Mucosa of descending colon (tissue), 3 donors: ENCODE measurements at places on chromosomes 3 and 15. TPM values are rescaled to one million over a fixed set of nuclear protein-coding genes. Genes with fewer than 3 reads are reported as not detected.

GRCh38 chr3:32360493-32360827, 31.2 kb upstream of the CMTM7 start:
- no peak for DNase-seq

The BTLA gene
- 1.4 TPM for total RNA-seq

DNA sequence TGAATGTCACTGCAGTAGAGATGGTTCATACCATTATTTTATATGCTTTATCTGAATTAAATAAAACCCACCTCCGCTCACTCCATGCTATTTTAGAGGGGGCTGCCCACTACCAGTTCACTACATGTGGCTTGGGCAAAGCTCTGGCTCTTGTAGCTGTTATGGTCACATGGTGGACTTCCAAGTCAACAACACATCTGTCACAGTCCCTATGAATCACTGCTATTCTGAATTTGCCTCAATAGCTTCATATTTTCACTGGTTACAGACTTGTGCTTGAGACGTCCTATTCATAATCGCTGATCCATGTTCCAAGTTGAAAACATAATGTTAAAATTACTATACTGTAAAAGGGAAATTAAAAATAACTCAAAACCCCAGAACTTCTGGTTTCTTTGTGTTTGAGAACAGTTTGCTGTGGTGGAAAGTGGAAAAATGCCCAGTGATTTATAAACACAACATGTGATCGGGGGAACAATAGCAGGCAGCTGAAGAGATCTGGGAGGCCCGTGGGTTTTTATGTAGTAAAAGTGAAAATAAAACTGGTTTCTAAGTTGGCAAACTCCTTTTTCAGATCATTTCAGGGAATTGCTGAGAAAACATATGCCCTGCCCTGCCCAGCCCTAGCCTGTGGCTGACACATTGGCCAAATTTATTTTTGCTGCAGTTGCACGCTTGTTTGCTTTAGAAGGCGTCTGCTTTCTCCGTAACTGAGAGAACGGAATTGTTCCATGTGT, 128.8 kb upstream of the PRR23C start:
- DNase-seq: no peak

The CCR9 gene
- not detected for total RNA-seq

The CNTN3 gene
- 15.6 TPM for total RNA-seq

- no peak for DNase-seq
Observed at GRCh38 chr15:28098360-28098765, 752 bp downstream of the OCA2 start.

- DNase-seq: peak; percentile 29
Observed at GRCh38 chr3:51684971-51685751, 14.1 kb downstream of the TEX264 start.

The EFCC1 gene
- total RNA-seq: 12.0 TPM

DNA sequence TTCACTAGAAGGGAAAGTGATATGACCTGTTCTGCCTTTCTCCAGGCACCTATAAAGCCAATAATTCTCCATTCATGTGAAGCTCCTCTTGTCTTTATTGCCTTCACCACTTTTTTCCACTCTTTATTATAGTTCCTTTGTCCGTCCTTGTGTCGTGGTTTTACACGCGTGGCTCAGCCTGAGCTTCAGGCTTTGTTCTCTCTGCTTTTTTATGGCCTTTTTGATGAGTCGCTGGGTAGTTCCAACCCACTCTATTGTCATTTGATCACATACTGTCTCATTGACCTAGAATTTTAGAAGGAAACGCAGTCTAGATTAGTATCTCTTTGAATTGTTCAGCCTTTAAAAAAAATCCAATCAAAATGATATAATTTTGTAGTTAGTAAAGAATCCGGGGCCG, 403.2 kb downstream of the PTPRG start:
- no peak for DNase-seq

- DNase-seq: no peak
Observed at GRCh38 chr3:55682461-55682860, 195.4 kb upstream of the WNT5A start.

GRCh38 chr3:74661672-74662071, 47.2 kb upstream of the CNTN3 start:
- DNase-seq: no peak

The TRH gene
- total RNA-seq: not detected

The ARPIN gene
- 43.0 TPM for total RNA-seq

The PP2D1 gene
- not detected for total RNA-seq

GRCh38 chr3:30810625-30811024, 83.8 kb downstream of the GADL1 start:
- DNase-seq: no peak

DNA sequence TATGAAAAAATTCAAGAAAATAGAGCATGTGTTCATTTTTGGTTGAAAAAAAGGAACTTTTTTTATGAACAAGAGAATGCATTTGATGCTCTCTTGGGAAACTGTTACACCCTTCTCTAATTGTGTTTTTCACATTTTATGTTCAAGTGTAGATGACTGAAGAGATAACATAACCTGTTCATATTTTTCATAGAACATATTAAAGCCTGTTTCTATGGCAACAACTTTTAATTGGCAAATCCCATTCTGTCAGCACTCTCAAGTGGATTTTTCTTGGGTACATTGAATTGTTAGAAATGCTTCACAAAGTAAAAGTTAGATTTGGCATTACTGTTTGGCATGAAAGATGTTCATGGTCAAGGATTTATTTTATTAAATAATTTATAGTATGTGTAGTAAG, 117.5 kb downstream of the MBNL1 start:
- no peak for DNase-seq

DNA sequence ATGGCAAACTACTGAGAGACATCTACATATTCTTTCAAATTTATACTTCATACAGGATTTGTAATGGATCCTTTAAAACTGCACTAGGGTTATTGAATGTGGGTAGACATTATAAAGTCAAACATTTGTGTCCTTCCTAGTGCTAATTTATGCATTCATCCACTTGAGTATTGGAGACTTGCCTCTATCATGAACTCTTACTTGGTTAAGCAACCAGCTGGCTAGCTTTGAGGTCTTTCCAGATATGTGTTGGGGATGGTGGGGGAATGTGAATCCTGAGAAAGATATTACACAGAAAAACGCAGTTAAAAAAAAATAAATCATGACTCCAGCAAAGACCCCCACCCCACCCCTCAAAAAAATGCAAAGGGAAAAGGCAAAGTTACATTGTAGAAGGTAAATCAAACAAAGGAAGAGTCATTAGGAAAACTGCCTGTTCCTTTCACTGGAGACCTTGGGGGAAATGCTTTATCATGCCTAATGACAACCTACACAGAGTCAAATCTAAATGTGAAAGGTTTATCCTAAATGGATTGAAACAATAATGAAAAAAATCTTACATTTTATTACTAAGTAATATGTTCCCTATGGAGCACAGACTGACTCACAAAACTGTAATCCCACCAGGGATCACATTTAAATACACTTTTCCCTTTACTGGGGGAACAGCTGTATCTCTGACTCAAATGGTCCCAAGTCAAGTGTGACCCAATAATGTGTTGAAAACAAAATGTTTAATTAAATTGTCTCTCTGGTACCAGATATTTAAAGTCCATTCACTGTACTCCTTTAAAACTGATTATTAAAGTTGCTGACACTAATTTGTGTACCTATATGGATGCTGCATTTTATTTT, 522.3 kb downstream of the ROBO1 start:
- no peak for DNase-seq

The CAMKV gene
- not detected for total RNA-seq

GRCh38 chr3:45553469-45553974, 41.0 kb upstream of the LIMD1 start:
- no peak for DNase-seq

The CCR2 gene
- 3.4 TPM for total RNA-seq

The CYP11A1 gene
- 0.52 TPM for total RNA-seq

DNA sequence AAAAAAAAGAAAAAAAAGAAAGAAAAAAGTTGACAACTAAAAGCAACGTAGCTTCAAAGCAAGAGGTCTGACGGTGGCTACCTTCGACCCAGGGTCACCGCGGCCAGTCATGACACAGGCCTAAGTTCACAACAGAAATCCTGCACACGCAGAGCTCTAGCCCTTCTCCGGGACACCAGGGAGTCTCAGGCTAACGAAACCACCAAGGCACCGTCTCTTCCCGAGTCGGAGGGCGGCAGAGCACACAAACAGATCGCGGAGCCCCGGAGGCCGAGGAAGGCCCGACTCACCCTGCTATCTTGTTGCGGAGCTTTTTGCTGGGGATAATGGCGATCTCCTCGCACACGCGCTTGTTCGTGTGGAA, 584 bp downstream of the RPS17 start:
- DNase-seq: no peak

GRCh38 chr15:90711418-90711824, 5.7 kb upstream of the BLM start:
- no peak for DNase-seq

DNA sequence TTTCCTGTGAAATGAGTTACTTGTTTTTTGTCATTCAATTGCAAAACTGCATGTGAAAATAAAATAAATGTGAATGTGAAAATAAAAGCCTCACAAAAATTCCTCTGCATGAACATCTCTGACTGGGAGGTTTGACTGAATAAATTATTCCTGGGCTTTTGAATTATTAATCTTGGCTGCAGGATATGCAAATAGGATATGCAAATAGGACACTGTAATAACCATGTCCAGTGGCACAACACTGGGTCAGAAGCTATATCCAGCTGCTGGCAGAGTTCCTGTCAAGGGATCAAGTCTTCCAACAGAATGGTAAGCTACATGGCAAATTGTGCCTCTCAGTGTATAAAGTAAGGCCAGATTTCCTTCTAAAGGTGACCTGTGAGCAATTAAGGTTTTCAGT, at the start of gene SUCNR1:
TSS of gene SUCNR1 (plus strand) at position 246 of the 400 bp plus-strand sequence. CDS start 6,250 bp downstream, outside the sequence.
- DNase-seq: no peak

The TGM4 gene
- not detected for total RNA-seq

The CCK gene
- total RNA-seq: 0.98 TPM

The PRTG gene
- total RNA-seq: 0.78 TPM

The C2CD4A gene
- total RNA-seq: 0.28 TPM

The GOLGA6L9 gene
- total RNA-seq: 5.0 TPM

DNA sequence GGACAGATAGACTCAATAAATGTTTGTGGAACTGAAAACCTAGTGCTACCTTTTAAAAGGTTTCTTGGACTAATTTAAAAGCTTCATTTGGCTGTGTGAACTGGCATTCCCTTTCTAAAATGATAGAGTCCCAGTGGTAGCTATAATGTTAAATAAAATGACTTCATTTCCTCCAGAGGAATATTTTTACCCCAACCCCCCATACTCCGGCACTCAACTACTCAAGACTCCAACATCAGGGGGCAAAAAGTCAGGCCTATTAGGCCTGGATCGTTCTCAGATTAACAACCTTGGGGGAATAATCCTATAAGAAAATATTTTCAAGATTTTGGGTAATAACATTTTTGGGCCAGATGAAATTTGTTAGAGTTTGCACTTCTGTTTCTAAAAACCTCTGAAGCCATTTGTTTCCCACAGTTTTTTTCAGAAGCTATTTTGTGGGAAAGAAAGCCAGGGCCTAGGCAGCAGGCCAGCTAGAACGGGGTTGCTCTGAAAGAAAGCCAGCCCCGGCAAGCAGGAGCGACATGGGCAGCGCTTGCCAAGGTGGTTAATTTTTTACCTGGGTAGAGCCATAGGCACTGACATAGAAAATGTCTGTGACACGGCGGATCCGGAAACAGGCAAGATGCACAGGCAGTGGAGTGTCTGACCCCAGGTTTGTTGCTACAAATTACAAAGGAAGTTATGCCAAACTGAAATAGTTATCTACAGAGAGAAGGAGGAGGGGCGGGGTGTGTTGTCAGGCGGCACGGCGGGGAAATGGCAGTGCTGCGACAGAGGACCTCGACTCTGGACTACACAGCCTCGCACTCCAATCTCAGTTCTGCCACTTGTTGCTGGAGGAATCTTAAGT, 84.6 kb downstream of the MAGI1 start:
- DNase-seq: peak; percentile 64

GRCh38 chr3:197269024-197269423, 29.4 kb downstream of the DLG1 start:
- DNase-seq: no peak

DNA sequence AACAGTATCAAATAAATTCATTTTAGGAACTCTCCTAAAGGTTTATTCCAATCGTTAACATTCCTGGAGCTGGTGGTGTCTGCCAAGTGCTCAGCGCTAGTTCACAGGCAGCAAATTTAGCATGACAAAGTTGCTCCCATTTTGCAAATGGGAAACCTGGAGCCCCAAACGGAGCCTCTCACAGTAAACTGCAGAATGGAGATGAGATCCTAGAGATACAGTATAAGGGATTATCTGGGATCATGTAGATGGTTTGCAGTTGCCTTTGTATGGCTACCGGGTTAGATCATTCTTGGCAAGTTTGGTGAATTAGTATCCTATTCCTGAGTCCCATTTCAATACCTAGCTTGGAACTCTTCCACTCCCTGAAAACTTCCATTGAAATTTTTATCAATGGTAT, 173.7 kb downstream of the CDIN1 start:
- no peak for DNase-seq

The ARHGAP31 gene
- 25.8 TPM for total RNA-seq
